ENCODE measurements at places on chromosomes 2 and 18.

DNA sequence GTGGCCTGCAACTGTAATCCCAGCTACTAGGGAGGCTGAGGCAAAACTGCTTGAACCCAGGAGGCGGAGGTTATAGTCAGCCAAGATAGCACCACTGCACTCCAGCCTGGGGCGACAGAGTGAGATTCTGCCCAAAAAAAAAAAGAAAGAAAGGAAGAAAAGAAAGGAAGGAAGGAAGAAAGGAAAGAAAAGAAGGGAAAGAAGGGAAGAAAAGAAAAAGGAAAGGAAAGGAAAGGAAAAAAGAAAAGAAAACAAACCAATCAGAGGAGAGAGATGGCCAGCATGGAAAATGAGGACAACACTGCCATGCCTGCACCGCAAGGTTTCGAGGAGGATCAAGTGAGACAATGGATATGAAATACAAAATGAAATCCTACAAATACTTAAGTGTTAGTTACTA lies 34.7 kb downstream of the NOL10 start:
- no peak for DNase-seq

- no peak for DNase-seq
Observed at GRCh38 chr2:72271276-72271614, 123.6 kb upstream of the CYP26B1 start.

- DNase-seq = no peak
Observed at GRCh38 chr2:83470928-83471327, 988.2 kb downstream of the SUCLG1 start.

DNA sequence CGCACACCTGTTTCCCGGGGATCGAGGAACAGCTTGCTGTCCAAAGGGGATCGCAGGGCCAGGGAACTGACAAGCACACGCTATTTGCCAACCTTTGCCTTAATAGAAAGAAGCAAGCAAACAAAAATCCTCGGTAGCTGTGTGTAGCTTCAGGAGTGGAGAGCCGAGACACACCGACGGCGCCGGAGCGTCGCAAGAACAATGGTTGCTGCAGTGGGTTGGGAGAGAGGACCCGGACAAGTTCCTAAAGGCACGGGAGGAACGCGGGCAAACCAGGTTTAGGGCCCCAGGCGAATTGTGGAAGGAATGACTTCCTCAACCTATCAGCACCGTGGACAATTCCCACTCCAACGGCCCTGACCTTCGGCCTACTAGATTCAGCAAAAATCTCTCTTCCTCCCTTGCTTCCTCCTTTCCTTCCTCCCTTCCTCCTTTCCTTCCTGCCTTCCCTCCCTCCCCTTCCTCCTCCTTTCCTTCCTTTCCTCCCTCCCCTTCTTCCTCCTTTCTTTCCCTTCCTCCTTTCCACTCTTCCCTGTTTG lies 4.9 kb upstream of the NEUROD1 start:
- DNase-seq = peak; percentile 34

DNA sequence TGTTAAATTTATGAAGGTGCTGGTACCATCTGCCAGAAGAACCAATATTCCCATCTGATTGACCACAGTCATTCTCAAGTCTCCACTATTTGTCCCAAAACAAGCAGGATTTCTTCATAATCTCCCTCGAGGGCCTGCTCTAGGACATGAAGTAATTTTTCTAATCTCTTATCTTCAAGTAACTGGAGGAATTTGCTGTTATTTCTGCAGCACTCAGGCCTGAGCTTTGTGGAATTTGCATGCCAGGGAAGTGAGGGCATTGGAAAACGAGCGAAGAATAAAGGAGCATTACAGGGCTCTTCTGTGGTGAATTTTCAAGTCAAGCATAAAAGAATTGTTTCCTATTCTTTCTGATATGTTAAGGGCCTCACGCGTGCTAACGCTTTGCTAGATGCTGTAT lies 161.2 kb upstream of the EPAS1 start:
- no peak for DNase-seq

- no peak for DNase-seq
Observed at GRCh38 chr2:33502025-33502424, 25.6 kb downstream of the RASGRP3 start.

- DNase-seq = peak; percentile 43
Observed at GRCh38 chr18:12645751-12646203, 12.1 kb downstream of the SPIRE1 start.

DNA sequence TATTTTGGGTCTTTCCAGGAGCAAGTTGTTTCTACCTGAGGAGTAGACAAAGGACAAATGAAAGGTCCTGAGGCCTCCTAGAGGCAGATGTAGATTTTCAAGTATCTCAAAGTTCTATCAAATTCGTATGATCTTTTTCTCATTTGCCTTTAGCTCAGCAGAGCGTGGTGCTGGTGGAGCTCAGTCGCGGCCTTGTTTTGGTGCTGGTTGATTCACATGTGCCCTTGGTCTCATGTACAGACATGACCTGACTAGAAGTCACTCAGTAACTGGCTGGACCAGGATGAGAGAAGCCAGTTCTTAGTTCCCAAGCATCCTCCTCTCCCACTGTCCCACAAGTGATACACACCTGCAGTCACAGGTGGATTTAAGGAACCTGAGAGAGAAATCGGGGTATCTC lies 264.0 kb downstream of the PRKCE start:
- DNase-seq = no peak

DNA sequence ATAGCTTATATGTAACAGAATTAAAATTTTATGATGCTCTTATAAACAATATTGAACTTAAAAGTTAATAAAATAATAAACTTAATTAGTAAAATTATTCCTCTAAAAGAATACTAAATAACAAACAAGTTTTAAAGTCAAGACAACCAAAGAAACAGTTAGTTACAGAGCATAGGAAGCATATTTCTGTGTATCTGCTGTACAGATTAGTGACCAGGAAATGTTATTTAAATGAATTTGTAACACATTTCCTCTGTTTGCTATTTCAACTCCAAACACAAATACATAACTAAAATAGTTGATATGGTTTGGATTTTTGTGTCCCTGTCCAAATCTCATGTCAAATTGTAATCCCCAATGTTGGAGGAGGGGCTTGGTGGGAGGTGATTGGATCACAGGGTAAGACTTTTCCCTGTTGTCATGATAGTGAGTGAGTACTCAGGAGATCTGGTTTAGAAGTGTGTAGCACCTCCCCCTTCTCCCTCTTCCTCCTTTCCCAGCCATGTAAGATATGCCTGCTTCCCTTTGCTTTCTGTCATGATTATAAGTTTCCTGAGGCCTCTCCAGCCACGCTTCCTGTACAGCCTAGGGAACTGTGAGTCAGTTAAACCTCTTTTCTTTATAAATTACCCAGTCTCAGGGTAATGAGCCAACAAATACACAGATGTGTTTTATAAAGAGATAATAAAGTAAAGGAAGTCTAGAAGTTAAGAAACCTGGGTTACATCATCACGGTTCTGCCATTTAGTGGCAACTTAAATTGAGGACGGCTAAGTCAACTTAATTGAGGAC lies 51.8 kb downstream of the ROCK2 start:
- DNase-seq = no peak

DNA sequence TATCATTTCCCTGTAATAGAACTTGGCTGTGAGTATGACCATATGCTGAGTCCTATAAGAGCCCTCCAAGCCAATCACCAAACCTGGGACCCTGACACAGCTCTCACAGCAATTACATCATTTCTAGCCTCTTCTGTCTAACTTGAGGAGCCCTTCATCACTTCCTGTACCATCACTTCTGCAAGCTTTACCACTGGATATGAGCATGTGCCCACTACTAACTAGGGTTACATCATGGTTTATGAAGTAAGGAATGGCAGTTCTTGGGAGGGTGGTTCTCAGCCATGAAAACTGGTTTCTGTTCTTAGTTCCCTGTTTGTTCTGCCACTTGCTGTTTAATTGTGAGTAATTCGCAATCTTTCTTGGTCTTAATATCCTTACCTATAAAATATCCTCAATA lies 31.0 kb upstream of the EPB41L3 start:
- DNase-seq = no peak

DNA sequence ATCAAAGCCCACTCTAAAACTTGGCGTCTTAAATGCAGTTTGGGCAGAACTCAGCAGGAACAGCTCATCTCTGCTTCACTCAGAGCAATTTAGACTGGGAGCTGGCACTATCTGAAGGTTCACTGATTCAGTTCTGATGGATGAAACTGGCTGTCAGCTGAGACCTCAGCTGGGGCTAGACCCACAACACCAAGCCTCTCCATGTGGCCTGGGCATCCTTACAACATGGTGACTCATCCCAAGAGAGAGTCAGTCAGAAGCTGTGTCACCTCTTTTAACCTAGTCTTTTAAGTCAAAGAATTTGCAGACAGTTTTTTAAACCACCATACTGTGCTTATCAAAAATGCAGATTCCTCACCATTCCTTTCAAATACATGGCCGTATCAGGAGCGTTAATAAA lies 62.6 kb upstream of the ZNF397 start:
- no peak for DNase-seq

- peak; percentile 58 for DNase-seq
Observed at GRCh38 chr2:8534729-8535468, 147.0 kb upstream of the ID2 start.

DNA sequence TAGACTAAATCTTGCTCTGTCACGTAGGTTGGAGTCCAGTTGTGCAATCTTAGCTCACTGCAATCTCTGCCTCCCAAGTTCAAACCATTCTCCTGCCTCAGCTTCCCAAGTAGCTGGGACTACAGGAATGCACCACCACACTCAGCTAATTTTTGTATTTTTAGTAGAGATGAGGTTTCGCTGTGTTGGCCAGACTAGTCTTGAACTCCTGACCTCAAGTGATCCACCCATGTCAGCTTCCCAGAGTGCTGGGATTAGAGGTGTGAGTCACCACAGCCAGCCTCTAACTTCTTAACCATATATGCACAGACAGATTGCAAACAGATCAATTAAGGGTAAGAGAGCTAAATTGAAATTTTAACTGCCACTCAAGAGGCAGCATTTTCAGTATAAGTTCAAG lies 22.1 kb upstream of the CNGA3 start:
- DNase-seq = no peak

- DNase-seq = peak; percentile 37
Observed at GRCh38 chr2:8659092-8659734, 22.6 kb upstream of the ID2 start.

GRCh38 chr18:8623549-8624106 lies 14.4 kb downstream of the RAB12 start:
- no peak for DNase-seq

- DNase-seq = no peak
Observed at GRCh38 chr2:3010001-3010400, 367.6 kb downstream of the EIPR1 start.

GRCh38 chr2:234425639-234426603 lies 71.0 kb downstream of the ARL4C start:
- DNase-seq = no peak

DNA sequence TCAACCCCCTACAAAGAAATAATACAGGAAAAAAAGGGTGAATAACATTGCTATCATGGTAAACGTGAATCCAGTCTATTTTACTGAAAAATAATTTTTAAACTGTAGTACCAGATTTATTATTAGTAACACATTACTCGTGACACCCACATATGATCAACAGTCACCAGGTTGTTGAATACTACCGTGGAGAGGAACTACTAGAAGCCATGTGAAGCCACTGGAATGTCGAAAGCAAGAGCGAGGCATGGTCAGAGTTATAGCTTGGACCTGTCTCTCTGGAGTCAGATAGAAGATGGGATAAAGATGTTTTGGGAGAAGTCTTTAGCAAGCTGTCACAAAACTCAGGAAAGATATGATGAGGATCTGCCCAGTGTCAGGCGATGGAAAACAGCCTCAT lies 63.2 kb upstream of the EPB41L3 start:
- no peak for DNase-seq

DNA sequence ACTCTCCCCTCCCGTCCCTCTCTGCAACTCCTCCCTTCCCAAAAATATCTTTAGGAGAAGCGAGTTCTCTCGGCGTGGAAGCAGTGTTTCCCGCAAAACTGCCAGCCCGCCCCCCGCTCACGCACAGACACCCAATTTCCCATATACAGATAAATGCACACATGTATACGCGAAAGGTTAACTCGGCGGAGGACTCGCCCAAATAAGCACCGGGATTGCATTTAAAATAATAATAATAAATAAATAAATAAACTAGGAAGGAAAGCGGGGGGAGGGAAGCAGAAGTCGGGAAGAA lies 70.0 kb upstream of the PSMD14 start:
- DNase-seq = no peak

GRCh38 chr2:143524119-143524553 lies 394.9 kb downstream of the ARHGAP15 start:
- DNase-seq = no peak

DNA sequence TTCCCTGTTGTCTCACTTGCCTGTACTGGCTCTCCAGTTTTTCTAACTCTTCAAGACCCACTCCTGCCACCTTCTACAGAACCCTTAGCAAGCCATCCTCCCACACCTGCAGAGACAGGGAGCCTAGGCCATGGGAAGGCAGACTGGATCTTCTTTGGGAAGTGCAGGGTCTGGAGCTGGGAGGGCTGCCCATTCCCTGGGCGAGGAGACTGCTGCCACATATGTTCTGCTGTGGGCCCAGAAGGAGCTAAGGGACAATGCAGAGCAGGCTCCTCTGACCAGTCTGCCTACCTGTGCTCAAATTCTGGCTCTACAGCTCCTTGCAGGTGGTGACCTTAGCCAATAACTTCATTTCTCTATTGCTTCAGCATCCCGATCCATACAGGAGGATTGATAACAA lies 152.1 kb upstream of the CELF4 start:
- DNase-seq = no peak

GRCh38 chr2:36486521-36487044 lies 111.4 kb downstream of the FEZ2 start:
- peak; percentile 70 for DNase-seq

All from kidney (tissue), 22 donors.